ENCODE measurements at places on chromosomes 6 and 20.

GRCh38 chr6:4582506-4583417 lies 193.4 kb upstream of the CDYL start:
- no peak for DNase-seq

- no peak for DNase-seq
These were observed 67.5 kb downstream of the KCNQ5 start for GRCh38 chr6:72689107-72689954.

DNA sequence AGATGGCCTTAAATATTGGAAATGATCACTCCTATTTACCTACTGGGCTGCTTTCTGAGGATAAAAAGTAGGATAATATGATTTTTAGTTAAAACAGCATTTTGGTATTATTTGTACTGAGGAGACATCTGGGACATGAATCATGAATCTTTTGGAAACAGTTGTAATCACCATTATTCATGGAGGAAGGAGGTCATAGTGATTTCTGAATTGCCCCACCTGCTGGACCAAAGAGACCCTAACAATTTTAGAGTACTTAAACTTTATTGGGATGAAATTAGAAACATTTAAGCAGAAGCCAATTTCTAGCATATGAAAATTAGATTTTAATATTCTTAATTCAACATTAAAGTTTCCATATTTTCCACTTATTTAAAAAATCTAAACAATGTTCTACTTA lies 108.4 kb upstream of the SIM1 start:
- peak; percentile 1 for DNase-seq

- no peak for DNase-seq
These were observed 94.6 kb upstream of the TMEM181 start for GRCh38 chr6:158465257-158465656.
